ENCODE measurements at places on chromosomes 5 and 9. TPM values are rescaled to one million over a fixed set of nuclear protein-coding genes. Genes with fewer than 3 reads are reported as not detected.

DNA sequence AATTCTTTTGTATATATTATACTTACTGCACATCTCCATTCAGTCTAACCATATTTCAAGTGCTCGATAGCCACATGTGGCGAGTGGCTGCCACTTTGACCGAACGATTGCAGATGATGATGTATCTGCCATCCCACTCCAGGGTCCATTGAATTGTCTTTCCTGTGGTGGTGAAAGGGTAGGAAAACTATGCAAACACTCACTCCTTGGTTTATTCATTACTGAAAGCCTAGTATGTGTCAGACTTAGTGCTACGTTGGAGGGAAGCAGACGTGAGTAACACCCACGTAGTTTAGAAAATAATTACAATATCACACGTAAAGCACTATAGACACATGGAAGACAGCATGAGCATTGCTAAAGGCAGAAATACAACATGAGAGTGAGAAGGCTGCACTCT is 353.7 kb downstream of the CSNK1G3 start:
- DNase-seq: no peak

DNA sequence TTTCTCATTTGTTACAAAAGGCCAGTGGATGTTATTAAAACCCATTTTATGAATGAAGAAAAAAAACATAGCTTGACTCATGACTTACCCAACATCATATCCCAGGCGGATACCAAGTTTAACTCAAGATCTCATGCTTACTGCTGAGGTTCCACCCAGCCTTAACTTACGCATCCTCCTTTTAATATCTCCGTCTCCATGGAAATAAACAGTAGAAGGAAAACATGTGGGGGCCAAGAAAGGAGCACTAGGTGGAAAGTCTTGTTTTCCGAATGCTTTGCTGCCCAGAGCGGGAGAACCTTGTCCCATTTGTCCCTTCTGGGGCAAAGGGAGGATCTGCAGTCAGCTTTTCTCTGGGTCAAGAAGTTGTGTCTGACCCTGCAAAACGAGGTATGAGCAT is 44.1 kb downstream of the ANGPTL2 start:
- no peak for DNase-seq

DNA sequence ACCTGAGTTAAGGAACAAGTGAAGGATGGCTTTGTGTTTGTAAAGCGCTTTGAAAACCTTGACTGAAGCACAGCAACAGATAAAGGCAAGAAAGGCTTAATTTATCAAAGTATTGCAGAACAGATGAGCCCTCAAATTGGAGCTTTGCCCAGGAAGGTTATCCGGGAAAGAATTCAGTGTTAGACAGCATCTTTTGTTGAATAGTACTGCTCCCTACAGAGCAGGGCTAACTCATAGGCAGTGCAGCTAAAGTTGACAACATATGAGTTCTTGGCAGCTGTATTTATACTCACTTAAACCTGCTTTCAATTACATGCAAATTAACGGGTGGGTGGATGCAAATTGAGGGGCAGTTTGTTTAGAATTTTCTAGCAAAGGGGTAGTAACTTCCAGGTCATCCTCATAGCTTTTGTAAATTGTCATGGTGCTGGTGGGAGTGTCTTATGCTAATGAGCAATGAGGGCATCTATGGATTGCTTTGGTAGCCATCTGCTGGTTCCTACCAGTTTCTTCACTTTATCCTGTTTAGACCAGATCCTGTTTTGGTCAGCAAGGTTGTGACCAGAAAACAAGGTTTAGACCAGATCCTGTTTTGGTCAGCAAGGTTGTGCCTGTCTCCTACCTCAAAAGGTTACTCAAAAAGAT is 105.8 kb downstream of the GDA start:
- no peak for DNase-seq

GRCh38 chr5:169201597-169201996 is 99.3 kb downstream of the SLIT3 start:
- no peak for DNase-seq

- no peak for DNase-seq
Measured at GRCh38 chr9:87581513-87581912, 83.8 kb downstream of the DAPK1 start.

GRCh38 chr9:3296536-3296935 is 229.3 kb downstream of the RFX3 start:
- no peak for DNase-seq

- no peak for DNase-seq
Measured at GRCh38 chr9:17068671-17069070, 66.2 kb upstream of the CNTLN start.

DNA sequence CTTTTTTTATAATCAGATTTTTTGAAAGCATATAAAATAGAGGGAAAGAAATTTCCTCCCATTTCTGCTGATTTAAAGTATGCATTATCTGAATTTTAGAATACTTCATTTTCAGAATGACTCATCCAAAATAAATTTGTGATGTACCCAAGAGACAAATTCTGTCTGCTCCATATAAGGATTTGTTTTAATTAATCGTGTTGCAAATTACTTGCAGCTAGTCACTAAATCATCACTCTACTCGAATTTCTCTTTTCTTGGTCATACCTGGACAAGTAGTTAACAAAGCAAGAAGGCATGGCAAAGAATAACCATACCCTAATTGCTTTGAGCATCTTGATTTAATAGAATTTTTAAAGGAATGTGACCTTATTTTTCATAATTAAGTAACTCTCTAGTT is 284.1 kb upstream of the GRAMD2B start:
- no peak for DNase-seq

DNA sequence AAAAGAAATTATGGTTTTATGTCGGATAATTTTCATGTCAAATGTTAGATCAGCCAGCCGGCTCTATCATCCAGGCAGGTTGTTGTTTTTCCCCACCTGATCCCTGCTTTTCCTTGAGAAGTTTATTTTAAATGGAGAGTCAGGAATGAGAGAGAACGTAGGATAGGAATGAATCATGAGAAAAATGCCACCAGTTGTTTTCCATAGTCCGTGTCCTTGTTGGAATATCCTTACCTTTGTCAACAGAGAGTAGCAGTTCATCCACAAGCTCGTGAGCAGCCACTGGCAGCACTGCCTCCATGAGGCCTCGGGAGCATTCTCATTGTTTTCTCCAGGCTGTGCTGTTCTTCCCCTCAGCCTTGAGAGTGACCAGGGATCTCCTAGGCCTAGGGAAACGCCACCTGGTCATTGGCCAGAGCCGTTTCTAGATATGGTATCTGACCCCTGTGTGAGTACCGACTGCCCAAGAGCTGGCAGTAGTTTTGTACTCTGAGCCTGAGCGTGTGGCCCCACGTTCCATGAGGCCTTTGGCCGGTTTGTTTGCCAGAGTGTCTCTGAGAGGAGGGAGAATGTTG is 293.3 kb downstream of the FANCC start:
- no peak for DNase-seq

DNA sequence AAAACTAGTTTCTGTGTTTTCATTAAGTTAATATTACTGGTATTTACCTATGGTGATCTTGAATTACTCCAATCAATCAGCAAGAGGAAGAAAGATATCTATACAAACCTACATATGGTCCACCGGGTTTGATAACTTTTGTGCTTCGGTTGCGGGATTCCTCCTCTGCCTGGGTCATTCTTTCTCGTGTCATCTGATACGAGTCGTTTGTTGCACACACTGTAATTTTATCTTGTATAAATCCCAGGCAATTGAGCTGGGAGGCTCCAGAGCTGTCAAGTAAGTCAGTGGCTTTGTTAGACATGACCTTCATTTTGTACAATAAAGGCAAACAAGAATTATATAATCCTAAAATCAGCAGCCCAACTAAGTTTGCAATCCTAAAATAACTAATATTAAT is 48.0 kb downstream of the ELL2 start:
- no peak for DNase-seq

DNA sequence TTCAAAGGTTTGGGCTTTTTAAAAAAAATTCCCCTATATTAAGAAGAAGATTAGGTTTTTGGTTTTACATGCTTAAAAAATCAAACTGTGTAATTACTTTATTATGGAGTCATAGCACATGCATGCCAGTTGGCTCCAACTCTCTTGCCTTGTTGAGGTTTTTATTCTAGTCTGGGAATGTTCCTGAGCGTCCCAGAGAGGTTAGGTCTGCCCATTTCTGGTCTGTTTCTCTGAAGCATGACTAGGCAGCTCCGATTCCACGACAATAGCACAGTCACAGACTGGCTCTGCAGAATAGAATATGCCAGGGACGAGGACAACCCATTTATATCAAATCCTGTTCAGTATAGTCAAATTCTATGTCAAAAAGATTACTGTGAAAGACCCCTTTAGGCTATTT is 217.0 kb downstream of the PCSK5 start:
- DNase-seq: no peak

- no peak for DNase-seq
Measured at GRCh38 chr5:142143878-142144277, 35.3 kb downstream of the NDFIP1 start.

DNA sequence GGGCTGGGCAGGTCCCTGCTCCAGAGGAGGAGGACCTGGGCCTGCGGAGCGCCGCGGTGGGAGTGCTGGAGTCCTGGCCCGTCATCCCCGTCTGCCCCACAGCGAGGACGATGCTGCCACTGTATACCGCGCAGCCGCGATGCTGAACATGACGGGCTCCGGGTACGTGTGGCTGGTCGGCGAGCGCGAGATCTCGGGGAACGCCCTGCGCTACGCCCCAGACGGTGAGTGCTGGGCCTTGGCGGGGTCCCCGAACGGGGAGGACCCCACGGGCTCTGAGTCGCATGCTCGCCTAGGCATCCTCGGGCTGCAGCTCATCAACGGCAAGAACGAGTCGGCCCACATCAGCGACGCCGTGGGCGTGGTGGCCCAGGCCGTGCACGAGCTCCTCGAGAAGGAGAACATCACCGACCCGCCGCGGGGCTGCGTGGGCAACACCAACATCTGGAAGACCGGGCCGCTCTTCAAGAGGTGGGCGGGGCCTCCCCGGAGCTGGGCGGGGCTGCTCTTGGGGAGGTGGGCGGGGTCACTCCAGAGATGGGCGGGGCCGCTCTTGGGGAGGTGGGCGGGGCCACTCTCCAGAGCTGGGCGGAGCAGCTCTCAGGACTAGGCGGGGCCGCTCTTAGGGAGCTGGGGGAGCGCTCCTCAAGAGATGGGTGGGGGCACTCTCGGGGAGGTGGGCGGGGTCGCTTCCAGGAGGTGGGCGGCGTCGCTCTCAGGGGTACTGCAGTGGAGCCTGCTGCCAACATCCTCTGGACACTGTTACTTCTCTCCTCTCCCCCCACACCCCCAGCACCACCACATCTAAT is 13.1 kb downstream of the LRRC26 start:
- peak; percentile 69 for DNase-seq

DNA sequence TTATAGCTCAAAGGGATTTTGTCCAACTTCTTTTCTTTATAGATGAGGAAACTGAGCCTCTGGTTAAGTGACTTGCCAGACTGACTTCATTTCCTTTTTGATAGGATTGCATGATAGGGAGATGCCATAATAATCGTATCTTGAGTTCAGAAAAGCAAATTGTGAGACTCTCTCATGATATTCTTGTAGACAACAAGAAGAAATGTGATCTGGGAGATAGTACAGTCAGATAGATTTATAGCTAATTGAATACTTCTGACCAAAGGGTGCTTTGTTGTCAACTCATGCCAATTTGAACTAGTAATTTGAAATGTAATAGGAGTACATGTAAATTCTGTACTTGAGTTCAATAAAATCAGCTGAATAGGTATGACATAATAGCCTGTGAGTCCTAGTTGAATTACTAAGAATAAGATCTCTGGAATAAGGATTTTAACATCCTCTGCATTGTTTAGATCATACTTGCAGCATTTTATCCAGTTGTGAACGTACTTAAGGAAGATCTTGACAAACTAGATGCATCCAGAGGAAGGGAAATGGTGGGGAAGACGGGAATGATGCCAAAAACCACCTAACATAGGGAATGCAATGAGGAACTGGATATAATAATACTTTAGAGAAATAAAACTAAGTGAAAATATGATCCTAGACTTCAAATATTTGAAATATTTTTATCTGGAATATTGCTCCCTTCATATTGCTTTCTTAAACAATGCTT is 25.5 kb downstream of the CWC27 start:
- DNase-seq: no peak

DNA sequence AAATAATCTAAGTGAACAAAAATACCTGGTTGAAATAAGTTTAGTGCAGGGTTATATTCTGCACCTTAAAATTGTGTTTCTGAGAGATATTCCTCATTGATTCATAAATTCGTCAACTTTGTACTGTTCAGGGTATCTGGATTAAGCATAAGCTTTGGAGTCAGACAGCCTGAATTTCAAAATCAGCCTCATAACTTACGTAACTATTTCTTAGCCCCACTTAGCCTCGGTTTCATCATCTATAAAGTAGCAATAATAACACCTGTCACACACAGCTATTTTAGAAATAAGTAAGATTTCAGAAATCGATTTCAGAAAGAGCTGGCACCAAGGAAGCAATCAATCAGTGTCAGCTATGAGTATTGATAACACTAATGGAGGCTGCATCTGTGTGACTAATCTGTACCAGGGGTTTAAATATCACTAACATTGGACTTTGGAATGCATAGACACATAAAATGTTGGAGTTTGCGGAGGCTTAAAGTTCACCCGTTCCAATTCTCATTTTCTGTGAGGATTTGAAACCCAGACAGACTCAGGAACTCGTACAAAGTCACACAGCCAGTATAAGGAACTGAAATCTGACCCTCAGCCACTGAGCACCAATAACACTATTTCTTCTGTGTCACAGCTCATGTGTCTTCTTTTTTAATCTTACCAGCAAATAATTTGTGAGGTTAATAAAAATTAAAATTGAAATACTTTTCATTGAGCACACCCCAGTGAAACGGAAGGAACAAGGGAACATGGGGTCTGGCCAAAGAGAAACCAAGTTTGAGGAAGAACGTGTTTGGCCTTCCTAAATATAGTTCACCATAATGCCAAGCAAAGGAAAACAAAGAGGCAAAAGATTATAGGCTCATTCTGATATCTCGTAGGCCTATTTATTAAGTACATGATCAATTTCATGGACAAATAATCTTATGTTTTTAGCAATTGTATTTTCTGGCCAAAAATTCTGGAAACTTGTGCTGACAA is 194.4 kb upstream of the PTGER4 start:
- DNase-seq: no peak

GRCh38 chr5:80754900-80755299 is 100.1 kb upstream of the DHFR start:
- peak; percentile 66 for DNase-seq

DNA sequence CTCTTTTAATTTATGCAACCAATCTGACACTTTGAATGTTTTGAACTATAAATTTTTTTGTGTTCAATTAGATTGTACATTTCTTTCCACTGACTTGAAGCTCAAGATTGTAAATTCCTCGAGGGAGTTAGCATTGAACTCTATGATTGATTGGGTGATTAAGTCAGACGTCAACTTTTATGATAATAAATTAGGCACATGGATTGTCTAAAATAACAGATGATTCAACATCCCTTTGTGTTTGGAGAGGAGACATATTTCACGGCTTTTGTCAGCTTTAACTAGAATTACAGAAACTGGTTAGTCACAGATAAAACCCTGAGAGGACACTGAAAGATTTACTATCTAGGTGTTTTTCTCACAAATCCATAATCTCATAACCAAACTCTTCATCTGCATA is 32.7 kb upstream of the TXNDC8 start:
- no peak for DNase-seq

AQP7 gene
- 0.36 TPM for total RNA-seq

INSL6 gene
- total RNA-seq: not detected

PCDHGA12 gene
- not detected for total RNA-seq

PLAC8L1 gene
- 0.36 TPM for total RNA-seq

FOXD4L6 gene
- not detected for total RNA-seq

ZNF354C gene
- 6.0 TPM for total RNA-seq

HRH2 gene
- total RNA-seq: 11.8 TPM

CRAT gene
- 16.4 TPM for total RNA-seq

BAAT gene
- not detected for total RNA-seq

Measured in activated CD4-positive, alpha-beta memory T cell treated with anti-CD3 and anti-CD28 coated beads for 36 hours (primary cell).